Omental fat pad (tissue), 4 donors: ENCODE measurements at places on chromosomes 1 and 21.
A peak's percentile ranks its signal among the peaks of the same experiment; 100 is the strongest.

DNA sequence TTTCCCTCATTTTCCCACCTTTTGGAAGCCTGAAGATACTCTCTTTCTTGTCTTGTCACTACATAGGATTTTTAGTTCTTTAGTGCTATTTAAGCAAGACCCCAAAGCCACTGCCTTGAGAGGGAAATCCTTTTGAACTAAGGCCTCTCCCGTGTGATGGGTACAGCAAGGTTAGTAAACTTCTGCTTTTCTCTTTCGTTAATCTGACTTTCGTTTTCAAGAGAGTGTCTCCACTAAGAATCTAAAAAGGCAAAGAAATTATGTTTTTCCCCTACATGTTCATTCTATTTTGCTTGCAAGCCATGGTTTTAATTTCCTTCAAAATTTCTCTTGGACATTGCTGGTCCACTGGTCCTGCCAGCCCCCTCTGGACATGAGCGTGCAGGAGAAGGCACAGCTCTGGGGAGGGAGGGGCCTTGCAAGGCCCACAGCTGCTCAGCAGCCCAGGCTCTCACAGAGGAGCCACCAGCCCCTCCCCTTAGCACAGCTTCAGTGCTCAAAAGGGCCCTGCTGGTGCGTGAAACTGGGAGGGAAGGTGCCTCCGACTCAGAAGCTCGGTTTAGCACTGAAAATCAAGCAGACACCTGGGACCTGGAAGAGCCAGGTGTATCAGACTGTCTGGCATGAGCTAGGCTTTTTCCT lies 210.9 kb upstream of the GALNT2 start:
- no peak for DNase-seq

DNA sequence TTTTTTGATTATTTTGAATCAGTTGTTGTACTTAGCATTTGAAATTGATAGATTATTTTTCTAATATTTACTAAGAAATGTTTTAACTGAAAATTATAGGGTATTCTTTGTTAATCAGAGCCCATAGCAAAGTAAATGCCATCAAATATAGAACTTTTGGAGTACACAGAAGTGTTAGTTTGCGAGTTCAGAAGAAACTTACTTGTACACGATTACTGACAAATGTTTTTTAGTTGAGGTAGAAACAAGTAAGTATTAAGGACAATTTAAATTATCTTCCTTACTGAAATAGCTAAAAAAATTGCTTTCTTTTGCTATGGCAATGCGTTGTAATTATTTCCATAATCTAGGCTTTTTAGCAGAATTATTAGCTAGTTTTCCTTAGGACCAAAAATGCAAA lies 692.2 kb downstream of the USP25 start:
- DNase-seq: no peak

- DNase-seq: no peak
Measured at GRCh38 chr1:228445843-228446650, 29.4 kb upstream of the TRIM17 start.

DNA sequence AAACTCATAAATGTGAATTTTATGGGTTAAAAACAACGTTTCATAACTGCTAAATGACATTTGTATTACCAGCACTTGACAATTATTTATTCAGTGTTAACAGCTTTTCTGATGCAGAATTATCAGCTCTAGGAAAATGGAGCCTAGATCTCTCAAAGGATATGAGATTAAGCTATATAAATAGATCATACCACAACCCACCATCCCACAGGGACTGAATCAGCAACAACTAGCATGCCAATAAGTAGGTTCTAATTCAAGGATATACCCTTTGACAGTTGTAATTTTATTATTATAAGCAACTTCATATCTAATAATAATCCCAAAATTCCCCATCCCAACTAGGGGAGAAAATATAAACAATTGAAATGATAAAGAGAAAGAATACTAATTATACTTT lies 275.4 kb upstream of the RGS18 start:
- no peak for DNase-seq

DNA sequence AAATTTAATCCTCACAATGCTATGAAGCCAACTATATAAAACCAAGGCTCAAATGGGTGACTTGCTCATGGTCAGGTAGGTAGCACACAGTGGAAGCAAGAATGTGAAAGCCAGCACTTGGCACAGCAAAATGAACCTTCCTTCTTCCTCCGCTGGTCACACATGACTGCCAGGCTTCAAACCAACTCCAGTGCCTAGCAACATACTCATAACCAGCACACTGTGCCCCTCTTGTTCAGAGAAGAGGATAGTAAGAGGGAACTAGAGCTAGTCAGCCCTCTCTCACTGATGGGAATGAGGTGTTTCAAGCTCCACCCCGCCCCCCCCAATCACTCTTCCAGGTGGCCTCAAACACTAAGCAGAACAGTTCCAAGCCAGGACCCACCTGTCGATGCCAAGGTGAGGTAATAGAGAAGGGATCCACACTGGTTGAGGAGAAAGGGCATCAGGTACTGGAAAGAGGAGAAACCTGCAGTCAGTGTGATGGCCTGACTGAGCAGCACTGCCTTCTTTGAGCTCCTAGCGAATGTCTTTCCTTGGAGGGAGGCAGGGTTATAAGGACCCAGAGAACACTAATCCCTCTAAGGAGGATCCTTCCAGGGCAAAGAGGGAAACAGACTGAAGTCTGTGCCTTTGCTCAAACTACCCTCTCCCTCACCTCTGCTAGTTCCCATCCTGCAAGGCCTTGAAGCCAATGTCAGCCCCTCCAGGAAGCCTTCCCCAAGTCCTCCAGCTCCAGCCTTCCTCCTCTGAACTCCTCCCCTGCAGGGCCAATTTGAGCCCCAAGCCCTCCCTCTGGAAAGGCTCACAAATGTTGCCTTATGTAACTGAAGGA lies 1.2 kb downstream of the TMEM234 start:
- DNase-seq: no peak

GRCh38 chr1:111269825-111270406 lies 20.7 kb upstream of the CHIA start:
- no peak for DNase-seq

DNA sequence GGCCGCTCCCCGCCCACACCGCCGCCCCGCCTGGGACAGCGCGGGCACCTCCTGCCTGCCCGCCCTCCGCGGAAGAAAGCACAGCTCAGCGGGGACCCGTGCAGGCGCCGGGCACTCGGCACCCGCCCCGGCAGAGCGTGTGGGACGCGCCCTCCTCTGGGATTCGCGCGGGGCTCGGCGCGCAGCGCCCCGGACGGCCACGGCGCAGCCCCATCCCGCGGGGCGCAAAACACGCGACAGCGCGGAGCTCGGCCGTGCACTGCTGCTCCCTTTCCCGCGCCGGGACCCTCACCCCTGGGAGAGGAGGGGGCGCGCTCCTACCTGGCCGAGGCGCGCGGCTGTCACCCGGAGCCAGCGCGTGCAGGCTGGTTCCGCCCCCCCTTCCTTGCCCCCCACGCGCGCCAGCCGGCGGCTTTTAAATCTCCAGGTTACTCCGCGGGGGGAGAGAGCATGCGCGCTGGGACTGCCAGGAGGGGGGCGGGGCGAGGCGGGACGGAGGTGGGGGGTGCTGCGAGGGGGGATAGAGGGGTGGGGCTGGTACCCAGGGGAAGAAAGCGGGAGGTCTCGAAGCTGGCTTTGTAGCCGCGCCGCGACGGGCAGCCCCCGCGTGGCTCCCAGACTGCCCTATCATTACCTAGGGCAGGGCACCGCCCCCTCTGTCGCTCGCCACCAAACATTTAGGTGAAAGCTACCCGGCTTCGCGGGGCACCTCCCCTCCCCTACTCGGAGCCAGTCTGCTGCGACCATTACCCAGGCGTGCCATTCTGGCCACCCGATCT lies at the start of gene SLC45A3:
SLC45A3 (minus strand) TSS at position 437 of the 779 bp plus-strand sequence. CDS start 15,853 bp downstream, outside the sequence.
- DNase-seq: no peak

- no peak for DNase-seq
Measured at GRCh38 chr1:205466595-205467220, 10.9 kb upstream of the BLACAT1 start.

- DNase-seq: no peak
Measured at GRCh38 chr1:100585786-100586185, 47.8 kb downstream of the GPR88 start.

- DNase-seq: no peak
Measured at GRCh38 chr1:31567956-31568570, 8.3 kb upstream of the TINAGL1 start.

DNA sequence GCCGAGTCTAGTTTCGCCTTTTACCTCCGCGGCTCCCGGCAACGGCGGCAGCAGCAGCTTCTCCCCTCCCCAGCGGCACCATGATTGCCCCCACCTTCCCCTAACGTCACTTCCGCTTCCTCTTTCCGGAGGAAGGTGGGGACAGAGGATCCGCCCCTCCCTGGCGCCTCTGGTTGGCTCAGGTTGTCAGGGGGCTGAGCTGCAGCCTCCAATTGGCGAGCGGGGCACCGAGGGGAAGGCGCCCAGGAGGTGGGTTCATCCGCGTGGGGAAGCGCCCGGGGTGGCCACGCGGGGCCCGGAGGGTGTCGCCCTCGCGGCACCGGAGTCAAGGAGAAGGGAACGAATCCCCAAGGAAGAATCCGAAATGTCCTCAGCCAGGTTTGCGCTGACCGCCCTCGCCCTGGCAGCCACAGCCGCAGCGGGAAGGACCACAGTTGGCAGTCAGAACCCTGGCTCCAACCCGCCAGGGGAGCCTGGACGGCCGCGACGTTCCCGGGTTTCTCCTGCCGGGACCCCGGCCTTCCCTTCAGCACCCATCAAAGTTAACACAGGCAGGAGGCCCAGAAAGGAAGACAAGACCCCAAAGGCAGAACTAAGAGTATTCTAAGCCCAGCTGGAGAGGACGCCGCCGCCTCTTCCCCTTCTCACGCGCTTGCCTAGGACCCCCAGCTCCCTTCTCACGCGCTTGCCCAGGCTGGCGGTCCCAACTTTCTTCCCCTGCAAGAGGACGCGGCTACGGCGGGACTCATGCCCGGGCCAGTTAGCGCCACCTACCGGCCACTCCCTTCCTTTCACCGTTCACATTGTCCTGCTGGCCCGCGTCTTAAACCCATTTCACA lies at the start of gene MTF1:
MTF1 (minus strand) TSS at position 86 of the 839 bp plus-strand sequence. CDS start 1,934 bp downstream, outside the sequence.
- DNase-seq: peak; percentile 98
